ENCODE measurements at places on chromosomes 6 and 20.

- no peak for DNase-seq
Observed at GRCh38 chr6:47094241-47094925, 52.3 kb upstream of the ADGRF1 start.

GRCh38 chr6:43347021-43347420 is 22.4 kb downstream of the ZNF318 start:
- DNase-seq: no peak

DNA sequence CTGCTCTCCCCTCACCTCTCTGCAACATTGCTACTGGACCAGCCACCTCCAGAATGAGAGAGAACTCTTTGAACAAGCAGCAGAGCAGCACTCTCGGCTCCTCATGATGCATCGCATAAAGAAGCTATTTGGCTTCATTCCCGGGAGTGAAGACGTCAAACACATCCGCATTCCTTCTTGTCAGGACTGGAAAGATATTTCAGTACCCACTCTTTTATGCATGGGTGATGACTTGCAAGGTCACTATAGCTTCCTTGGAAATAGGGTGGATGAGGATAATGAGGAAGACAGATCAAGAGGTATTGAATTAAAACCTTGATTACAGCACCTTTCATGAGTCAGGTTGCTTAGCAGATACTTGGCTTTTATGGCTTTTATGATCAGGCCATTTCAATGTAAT is 4.3 kb downstream of the CALHM4 start:
- peak; percentile 98 for DNase-seq

DNA sequence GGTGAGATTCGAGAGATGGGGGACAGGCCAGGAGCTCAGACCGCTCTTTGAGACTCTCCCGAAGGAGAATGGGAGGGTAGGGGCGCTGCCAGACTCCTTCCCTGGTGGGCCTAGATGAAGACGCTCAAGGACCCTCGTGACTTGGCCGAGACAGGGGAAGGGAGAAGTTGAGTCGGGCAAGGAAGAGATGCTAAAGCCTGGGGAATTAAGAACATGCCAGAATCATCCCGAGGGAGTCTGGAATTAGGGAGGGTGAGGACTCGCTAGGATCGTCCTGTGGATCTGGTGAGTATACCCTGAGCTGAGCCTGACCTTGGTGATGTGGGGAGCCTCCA is 529 bp downstream of the UBE2C start:
- no peak for DNase-seq

DNA sequence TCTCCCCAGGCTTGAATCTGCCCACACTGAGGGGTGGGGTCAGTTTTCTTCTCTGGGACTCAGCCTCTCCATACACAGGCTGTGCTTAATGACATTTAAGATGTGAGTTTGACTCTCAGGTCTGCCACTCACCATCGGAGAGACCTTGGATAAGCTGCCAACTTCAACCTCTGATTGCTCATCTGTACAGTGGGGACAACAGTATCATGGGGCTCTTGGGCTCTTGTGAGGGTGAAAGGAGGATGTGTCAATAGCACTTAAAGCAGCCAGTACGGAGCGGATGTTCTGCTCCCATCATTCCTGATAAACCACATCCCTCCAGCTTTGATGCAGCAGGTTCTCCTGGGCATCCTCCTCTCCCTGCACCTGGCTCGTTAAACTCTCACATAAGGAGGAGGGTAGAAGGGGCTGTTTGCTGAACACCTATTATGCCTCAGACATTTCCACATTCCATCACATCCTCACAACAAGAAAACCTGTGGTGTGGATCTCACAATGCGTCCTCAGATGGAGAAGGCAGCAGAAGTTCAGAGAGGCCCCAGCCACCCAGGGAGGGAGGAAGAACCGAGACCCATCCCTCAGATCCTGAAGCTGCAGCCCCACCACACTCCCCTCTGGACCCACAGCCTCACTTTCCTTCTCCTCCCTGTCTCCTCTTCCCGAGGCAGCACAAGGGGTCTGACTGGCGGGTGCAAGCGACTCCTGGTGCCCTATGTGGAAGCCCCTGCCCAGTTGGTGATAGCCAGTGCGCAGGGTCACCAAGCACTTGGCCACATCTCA is 1.9 kb upstream of the PDYN start:
- DNase-seq: no peak

DNA sequence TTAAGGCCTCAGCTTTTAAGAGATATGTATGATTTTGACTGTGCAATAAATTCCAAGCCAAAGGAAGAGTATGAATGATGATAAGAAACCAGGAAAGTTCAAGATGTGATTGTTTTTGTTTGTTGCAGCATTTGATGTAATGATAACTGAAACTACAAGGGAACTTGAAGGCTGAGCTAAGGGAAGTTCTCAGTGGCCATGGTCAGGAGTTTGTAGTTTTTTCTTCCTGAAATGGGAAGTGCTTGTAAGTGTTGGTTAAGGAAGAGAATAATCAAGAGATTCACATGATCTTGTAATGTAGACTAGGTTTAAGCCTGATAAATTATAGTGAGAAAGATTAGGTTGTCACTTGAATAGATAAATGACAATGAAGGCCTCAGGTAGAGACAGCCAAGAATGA is 53.4 kb downstream of the PTCHD4 start:
- DNase-seq: no peak

DNA sequence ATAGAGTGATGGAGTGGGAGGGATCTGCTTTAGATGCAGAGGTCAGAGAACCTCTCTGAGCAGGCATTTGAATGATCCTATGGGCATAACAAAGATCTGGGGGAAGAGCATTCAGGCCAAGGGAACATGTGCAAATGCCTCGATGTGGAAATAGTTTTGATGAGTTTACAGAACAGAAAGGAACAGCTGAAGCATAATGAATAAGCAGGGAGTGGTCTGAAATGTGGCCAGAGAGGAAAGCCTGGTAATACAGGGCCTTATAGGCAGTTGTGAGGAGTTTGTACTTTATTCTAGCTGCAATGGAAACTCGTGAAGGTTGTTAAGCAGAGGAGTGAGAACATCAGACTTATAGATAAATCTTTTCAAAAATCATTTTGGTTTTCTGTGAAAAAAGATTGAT is 33.0 kb upstream of the ME1 start:
- DNase-seq: no peak

GRCh38 chr20:38001173-38001875 is 31.9 kb downstream of the TTI1 start:
- DNase-seq: peak; percentile 70

DNA sequence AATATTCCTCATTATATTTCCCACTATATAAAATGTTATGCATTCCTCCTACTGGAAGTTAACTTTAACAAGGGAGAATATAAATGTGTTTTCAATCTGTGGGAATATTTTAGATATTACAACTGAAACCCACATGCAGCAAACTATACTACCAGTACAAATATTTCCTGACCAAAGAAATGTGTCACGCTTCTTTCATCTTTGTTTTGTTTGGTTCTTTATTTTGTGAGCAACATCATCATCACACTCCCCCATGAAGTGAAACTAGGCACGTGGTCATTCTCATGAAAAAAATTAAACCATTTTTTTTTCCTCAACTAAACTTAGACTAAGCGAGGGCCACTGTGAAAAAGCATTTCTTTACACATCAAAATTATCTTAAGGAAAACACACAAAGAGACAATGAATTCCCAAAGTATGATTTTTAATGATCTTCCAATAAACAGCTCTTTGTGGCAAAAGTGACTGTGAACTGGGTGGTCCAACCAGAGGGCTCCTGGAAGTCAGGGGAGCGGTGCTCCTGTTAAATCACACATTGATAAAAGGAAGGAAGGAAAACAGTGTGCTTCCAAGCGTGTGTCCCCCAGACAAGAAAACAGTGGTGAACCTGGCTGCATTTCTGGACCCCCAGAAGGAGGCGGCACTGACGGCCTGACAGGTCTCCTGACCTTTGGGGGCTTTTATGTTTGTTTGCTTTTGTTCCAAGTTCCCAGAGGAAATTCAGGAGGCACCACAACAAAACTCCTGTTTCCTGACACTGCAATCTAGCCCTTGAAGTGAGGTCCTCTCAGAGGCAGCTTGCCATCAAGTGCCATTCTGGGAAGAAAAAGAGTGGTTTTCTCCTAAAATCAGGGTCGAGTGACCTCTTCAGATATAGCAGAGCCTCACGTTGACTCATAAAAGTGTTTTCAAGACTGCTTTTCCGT is 166.8 kb upstream of the FOXQ1 start:
- DNase-seq: peak; percentile 87

GRCh38 chr20:49888212-49889000 is 26.9 kb downstream of the SPATA2 start:
- peak; percentile 41 for DNase-seq

DNA sequence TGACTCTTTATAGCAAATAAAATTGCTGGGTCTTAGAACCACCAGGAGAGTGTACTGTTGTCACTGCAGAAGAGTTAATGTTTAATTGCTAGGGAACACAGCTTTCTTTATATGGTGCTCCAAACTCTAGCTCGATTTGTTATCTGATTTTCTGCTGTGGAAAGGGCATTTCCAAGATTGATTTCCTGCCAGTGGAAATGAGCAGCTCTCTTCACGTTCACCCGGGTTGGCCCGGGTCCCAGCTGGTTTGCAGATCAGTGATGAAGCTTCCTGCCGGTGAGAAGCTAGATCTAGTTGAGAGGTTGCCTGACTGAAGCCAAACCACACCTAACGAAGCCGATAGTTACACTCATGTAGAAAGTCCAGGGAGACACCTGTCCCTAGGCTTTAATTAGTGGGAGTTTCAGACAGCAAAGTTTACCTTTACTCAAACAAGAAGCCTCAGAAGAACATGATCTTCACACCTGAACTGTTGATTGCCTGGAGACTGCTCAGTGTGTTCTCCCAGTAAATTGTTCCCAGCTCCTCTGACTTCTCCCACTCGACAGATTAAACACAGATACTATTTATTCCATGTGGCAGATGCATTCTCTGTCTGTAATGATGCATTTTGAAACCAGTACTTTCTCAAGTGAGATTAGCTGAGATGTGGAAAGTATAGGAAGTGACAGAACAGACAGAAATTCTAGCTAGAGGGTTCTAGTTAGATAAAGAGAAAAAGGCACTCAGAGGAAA is 27.8 kb downstream of the PAQR8 start:
- peak; percentile 60 for DNase-seq

GRCh38 chr6:143150281-143150680 is 89.6 kb downstream of the AIG1 start:
- DNase-seq: no peak

DNA sequence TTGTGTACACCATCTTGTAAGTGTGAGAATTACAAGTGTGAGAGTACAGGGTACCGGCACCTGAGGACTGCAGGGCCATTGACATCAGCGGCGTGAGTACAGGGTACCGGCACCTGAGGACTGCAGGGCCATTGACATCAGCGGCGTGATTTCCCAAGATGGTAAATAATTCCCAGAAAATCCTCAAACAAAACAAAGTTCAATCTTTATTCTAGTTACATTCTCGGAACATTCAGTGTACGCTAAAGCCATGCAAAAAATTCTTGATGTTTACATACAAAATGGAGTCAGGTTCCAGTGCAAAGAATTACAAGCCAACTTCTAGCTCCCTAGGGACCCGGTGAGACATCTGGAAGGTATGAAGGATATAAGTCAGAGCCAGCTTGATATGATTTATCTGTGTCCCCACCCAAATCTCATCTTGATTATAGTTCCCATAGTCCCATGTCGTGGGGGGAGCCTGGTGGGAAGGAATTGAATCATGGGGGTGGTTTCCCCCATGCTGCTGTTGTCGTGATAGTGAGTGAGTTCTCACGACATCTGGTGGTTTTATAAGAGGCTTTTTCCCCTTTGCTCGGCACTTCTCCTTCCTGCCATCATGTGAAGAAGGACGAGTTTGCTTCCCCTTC is 172.7 kb downstream of the TTLL2 start:
- DNase-seq: peak; percentile 5

DNA sequence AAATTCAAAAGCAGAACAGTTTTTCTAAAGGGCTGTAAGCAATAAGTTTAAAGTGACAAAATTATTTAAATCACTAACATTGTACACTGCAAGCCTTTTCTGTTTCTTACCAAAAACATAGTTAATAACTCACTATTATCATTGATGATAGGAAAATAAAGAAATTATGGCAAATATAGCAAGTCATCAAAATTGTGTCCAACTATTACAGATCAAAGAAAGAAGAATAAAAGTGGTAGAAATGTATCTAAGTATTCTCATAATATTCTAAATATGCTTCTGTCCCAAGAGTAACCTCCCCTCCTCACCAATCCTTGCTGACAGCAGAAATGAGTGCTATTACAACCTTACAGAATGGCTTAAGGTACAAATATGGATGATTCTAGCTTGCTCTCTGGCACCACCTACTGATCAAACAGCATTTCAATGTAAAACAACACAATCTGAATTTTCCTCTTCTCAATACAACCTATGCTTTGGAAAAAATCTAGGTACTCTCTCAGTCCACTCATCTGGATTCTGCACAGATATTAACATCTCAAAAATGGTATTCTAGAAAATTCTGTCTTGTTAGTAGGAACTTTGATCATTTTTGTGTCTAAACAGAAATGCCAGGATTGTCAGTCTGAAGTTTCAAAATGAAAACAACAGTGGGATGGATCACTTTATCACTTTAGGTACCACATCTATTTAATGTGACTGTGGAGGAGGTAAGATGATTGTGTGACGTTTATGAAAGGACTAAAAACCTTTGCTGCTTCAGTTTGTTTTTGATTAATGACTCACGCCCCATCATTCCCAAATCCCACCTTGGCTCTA is 40.9 kb downstream of the ZFP64 start:
- peak; percentile 42 for DNase-seq

- DNase-seq: no peak
Observed at GRCh38 chr20:54079652-54080051, 9.3 kb upstream of the BCAS1 start.

Measured in fibroblast of upper back skin (primary cell).